Stomach (tissue), 19 donors: ENCODE measurements at places on chromosomes 1 and 21. TPM values are rescaled to one million over a fixed set of nuclear protein-coding genes. Genes with fewer than 3 reads are reported as not detected.

DNA sequence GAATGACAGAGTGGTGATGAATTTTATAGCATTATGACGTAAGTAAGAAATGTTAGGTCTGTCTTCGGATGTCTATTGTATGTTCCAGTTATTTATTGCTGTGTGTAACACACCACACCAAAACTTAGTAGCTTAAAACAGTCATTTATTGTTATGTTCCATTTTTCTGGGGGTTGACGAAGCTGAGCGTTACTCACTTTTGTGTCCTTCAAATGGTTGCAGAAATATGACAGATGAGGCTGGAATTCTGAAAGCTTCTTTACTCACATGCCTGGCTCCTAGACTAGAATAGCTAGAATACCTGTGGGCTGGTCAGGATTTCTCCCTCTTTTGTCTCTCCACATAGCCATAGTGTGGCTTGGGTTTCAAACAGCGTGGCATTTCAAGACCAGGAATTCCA is 62.1 kb upstream of the S1PR1 start:
- no peaks in the 10 kb centered on the region for H3K4me1 ChIP-seq
- no peak for DNase-seq
- no peaks in the 10 kb centered on the region for H3K27me3 ChIP-seq
- H3K4me3 ChIP-seq, result no peak overlapping the region

Gene CHIA
- 8.8 TPM for total RNA-seq

GRCh38 chr1:85278853-85279314 is 2.5 kb upstream of the BCL10 start:
- H3K36me3 ChIP-seq, result no peaks in the 10 kb centered on the region
- DNase-seq, result peak; percentile 53
- H3K27me3 ChIP-seq, result no peaks in the 10 kb centered on the region

Gene LRRC3
- total RNA-seq, result 5.5 TPM

Gene CLDN17
- total RNA-seq, result not detected

GRCh38 chr1:207892764-207893163 is 18.2 kb downstream of the CD34 start:
- no peak overlapping the region for H3K4me3 ChIP-seq
- peaks cover 27% of the 10 kb centered on the region for H3K4me1 ChIP-seq
- H3K27me3 ChIP-seq, result no peaks in the 10 kb centered on the region
- no peak for DNase-seq

- H3K36me3 ChIP-seq, result no peaks in the 10 kb centered on the region
- no peak for DNase-seq
- no peaks in the 10 kb centered on the region for H3K27me3 ChIP-seq
- H3K4me1 ChIP-seq, result no peaks in the 10 kb centered on the region
Observed at GRCh38 chr1:199593475-199593874, 434.0 kb upstream of the NR5A2 start.

DNA sequence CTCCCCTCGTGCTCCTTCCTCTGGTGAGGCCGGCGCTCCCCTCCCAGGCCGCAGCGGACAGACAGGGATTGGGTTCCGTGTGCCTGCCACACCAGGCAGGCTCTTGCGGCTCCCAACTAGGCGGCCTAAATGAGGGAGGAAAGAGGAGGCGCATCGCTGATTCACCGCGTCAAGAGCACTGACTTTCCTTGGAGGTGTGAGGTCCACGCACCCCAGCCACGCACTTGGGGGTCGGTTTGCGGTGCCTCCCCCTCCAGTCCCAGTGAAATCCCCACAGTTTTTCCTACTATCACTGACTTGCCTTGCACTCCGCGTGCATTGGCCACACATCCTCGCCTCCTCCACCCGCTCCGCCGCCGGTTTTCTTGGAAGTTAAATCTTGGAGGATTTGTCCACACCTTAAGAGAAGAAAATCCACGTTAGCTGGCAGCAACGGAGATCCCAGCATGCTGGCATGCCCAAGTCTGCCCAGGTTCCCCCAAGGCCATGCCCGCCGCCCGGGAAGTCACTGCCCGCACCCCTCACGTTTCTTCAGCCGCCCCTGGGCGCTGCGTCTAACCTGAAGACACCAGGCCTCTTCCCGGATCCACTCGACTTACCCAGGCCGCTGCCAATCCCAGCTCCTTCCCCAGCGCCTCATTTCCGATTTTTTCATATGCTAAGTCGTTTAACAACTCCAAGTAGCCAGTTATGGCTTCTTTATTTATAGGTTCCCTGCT is 1.1 kb upstream of the FOXD3 start:
- H3K27ac ChIP-seq, result no peak overlapping the region
- DNase-seq, result no peak
- no peaks in the 10 kb centered on the region for H3K36me3 ChIP-seq
- peaks cover 50% of the 10 kb centered on the region for H3K4me1 ChIP-seq
- H3K4me3 ChIP-seq, result peak overlapping the region; percentile 53

DNA sequence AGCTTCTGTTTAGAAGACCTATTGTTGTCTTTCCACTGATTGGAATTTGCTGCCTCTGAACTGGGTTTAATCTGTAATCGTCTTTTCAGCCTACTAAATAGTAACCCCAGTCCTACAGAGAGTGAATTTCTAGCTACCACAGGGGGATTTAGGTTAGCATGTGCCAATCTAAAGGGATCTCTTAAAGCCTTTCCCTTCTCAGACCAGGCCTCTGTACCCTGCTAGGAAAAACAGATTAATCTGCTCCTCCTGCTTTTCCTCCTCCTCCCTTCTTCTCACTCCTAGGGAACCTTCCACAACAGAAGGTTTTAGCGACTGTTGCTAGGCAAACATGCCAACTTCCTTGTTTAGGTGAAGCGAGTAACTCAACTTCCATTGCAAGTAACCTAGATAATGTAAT is 1.3 kb upstream of the RC3H1 start:
- H3K27me3 ChIP-seq, result no peaks in the 10 kb centered on the region
- H3K27ac ChIP-seq, result peak overlapping the region; percentile 98
- H3K36me3 ChIP-seq, result no peaks in the 10 kb centered on the region
- peaks cover 29% of the 10 kb centered on the region for H3K4me1 ChIP-seq
- H3K4me3 ChIP-seq, result no peak overlapping the region

Gene KIF14
- total RNA-seq, result 0.43 TPM

DNA sequence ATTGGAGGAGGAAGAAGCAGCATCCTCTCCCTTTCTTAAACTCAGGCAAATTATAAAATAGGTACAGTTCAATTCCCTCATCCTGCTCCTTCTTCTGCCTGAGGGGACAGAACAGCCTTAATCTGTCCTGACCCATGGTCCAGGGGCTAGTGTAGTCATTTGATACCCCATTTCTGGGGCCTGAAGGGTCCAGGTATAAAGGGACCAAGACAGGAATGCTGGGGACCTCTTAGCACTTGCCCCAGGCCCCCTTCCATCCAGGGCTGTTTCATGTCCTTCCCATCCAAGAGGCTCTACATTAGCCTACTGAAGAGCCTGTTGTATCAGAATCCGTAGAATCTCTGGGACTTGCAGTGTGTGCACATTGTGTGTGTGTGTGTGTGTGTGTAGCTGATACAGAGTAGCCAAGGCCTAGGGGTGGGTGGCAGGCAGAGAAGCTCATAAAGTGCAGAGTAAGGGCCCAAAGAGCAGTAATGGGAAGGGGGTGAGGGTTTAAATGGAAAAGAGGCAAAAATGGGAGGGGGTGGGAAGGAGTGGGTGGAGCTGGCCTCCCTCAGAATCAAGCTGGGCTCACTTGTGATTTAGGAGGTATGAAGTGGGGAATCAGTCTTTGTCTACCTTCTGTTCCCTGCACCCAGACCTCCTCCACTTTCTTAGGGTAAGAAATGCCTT is 32.4 kb downstream of the RUNX1 start:
- H3K27me3 ChIP-seq, result no peaks in the 10 kb centered on the region
- H3K36me3 ChIP-seq, result no peaks in the 10 kb centered on the region
- no peak for DNase-seq
- H3K27ac ChIP-seq, result no peak overlapping the region
- no peak overlapping the region for H3K4me3 ChIP-seq
- H3K4me1 ChIP-seq, result peaks cover 13% of the 10 kb centered on the region

DNA sequence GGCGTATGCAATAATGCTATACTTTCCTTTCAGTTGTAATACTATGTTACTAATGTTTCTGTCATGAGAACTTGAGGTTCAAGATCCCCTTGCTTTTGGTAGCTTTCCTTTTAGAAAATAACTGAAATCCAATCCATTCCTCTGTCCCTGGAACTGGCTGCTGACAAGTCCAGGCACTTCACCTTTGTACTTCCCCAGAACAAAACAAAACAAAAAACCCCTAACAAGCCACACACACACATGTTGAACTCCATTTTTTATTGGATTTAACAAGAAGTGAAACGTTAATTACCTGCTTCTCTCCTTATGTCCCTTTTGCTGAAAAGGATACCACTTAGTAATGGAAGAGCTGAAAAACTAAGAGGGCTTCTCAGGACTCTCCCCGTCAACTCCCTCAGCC is 26.1 kb upstream of the SDC3 start:
- no peak overlapping the region for H3K4me3 ChIP-seq
- no peak for DNase-seq
- no peaks in the 10 kb centered on the region for H3K27me3 ChIP-seq
- no peaks in the 10 kb centered on the region for H3K4me1 ChIP-seq
- peaks cover 87% of the 10 kb centered on the region for H3K36me3 ChIP-seq
- H3K27ac ChIP-seq, result no peak overlapping the region

GRCh38 chr21:45838634-45839033 is 142.9 kb upstream of the COL6A1 start:
- H3K36me3 ChIP-seq, result no peaks in the 10 kb centered on the region
- H3K4me1 ChIP-seq, result no peaks in the 10 kb centered on the region
- H3K27me3 ChIP-seq, result no peaks in the 10 kb centered on the region
- no peak for DNase-seq
- no peak overlapping the region for H3K27ac ChIP-seq
- no peak overlapping the region for H3K4me3 ChIP-seq
